ENCODE measurements at places on chromosomes 13 and 19.
A peak's percentile ranks its signal among the peaks of the same experiment; 100 is the strongest.

GRCh38 chr13:96041326-96042110 lies 11.7 kb downstream of the UGGT2 start:
- no peak for DNase-seq

GRCh38 chr19:7846155-7846646 lies 16.2 kb downstream of the EVI5L start:
- no peak for DNase-seq

DNA sequence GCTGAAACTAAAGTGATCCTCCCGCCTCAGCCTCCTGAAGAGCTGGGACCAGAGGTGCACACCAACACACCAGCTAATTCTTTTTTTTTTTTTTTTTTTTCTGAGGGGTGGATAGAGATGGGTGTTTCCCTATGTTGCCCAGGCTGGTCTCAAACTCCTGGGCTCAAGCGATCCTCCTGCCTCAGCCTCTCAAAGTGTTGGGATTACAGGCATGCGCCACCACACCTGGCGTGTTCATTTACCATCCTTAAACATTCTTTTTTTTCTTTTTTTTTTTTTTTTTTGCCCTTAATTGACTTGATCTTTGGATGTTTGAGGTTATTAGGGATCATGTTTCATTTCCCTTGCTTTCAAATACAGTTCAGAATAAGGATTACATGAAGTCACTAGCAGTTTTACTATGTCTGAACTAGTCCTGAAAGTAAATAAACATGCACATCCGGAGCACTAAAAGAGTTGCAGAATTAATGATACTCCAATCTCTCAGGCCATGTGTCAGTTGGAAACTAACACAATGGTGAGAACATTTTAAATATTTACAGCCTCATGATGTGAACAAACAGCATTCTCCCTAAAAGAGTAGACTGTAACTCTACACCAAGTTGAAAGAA lies 10.2 kb downstream of the UTP14C start:
- no peak for DNase-seq

GRCh38 chr19:12450844-12451243 lies 10.0 kb upstream of the ZNF443 start:
- DNase-seq, result no peak

- DNase-seq, result peak; percentile 32
Measured at GRCh38 chr19:17001603-17002183, 24.9 kb downstream of the CPAMD8 start.

GRCh38 chr13:71214821-71215220 lies 652.2 kb downstream of the DACH1 start:
- no peak for DNase-seq

DNA sequence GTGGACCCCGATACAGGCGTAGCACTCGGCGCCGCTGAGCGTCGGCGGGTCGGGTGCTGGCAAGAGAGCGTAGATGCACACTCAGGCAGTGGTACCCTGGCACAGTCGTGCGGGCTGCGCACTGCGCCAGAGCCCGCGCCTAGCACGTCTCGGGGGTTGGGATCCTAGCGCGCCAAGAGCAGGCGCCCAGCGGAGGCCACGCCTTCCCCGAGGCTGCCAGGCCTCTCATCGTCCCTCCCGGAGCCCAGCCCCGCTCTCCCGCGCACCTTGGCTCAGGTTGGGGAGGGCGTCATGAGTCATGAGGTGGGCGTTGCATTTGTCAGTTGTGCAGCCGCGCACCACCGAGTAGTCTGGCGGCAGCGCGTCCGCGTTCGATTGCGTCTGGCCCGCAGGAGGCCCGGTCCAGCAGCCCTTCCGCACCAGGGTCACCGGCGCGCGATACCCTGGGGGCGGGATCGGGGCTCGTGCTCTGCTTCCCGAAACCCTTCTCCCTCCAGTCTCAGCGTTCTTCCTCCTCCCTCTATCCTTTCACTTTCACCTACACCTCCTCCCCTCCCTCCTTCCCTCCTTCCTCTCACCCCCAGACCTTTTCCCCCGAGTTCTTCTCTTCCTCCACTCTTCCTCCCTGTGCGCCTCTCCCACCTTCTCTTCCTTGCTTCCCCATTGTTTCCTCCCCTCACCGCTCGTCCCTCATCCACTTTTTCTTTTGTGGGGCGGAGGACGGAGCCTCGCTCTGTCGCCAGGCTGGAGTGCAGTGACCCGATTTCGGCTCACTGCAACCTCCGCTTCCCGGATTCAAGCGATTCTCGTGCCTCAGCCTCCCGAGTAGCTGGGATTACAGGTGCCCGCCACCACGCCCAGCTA lies 3.5 kb downstream of the LYPD5 start:
- DNase-seq, result peak; percentile 59

DNA sequence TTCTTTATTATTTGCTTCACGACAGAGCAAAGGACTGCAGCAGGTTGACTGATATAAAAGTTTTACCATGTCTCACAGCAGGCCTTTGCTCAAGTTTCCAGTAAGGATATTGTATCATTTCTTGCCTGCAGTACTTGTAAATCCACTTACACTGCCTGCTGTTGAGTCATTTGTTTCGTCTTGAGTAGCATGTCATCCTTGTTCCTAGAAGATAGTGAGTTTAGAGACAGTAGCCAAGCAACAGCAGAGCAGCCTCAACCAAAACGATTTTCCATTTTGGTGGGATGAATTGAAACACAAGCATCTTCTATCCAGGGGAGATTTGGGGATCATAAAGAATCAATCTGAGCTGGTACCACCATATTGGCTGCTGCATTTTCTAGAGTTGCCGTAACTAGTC lies 24.0 kb upstream of the ALOX5AP start:
- no peak for DNase-seq

GRCh38 chr13:80605716-80606115 lies 264.8 kb upstream of the SPRY2 start:
- no peak for DNase-seq

GRCh38 chr19:49017666-49018351 lies 918 bp upstream of the LHB start:
- DNase-seq, result peak; percentile 42

DNA sequence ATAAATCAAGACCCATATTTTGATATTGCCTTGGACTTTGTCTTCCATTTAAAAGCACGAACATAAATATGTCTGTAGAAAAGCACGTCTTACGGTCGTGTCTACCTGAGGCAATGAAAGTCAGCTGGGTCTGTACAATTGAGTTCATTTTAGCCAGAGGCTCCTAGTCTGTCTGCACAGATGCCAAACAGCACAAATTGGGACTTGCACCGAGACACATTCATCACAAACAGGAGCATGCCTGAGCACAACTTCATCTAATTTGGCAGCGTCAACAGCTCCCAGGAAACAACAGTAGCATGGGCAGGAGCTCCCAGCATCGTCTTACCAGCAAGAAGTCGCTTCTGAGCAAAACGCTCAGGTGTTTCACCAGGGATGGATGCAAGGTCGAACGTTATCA lies 687.0 kb downstream of the EFNB2 start:
- DNase-seq, result no peak

Data from activated T-cell treated with anti-CD3 and anti-CD28 coated beads for 24 hours (primary cell).